Breast epithelium (tissue), 4 donors: ENCODE measurements at places on chromosomes 12 and 14. TPM values are rescaled to one million over a fixed set of nuclear protein-coding genes. Genes with fewer than 3 reads are reported as not detected.

DNA sequence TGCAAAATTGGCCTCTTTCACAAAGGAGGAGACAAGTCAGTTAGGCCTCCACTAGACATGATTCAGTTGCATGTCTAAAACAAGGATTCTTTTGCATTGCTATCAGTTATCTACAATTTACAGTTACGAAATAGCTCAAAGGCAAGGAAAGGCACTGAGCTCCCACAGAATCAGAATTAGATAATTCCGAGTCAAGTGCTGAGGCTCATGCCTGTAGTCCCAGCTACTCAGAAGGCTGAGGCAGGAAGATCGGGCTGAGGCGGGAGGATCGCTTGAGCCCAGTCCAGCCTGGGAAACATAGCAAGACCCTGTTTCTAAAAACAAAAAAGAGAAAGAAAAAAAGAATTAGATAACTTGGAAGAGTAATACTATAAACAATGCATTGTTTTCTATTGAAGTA, 12.3 kb upstream of the RTRAF start:
- no peaks in the 10 kb centered on the region for H3K36me3 ChIP-seq
- no peak for DNase-seq
- no peaks in the 10 kb centered on the region for H3K4me1 ChIP-seq
- H3K27ac ChIP-seq: no peak overlapping the region

DNA sequence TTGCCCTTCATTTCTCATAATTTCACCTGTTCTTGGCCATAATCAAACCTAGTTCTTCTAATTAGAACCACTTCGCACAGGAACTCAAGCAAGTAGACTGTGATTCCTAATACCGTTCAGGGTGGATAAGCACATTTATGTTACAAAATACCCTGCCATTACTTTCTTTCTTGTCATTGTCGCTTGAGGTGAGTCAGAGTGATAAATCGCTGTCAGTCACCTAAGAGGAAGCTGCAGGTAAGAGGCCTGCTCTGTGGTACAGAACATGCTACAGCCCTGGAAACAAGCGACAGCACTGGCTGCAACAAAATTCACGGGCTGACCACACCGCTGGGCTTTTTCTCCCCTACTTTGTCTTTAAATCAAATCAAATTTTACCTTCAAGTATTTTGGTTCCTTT, 218.2 kb downstream of the ANO6 start:
- no peak overlapping the region for H3K27ac ChIP-seq
- DNase-seq: no peak
- peaks cover 3% of the 10 kb centered on the region for H3K36me3 ChIP-seq
- H3K4me3 ChIP-seq: no peak overlapping the region

DNA sequence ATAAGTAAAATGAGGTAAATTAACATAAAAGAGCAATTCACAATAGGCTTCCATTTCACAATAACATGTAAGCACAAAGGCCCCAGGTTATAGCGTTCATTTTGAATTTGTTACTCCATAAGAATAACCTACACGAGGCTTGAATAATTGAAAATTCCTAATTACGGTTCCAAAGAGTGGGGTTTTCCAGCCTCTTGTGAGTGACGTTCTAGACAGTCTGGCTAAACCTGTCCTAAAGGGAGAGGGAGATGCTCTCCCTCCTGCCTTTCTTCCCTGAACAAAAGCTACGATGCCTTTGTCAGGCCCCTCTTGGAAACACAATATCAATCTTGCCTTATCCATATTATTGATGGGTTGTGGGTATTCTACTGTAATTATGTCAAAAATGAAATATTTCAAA, 24.3 kb upstream of the VRK1 start:
- H3K4me1 ChIP-seq: no peaks in the 10 kb centered on the region
- no peak overlapping the region for H3K27ac ChIP-seq
- DNase-seq: no peak
- H3K27me3 ChIP-seq: peaks cover 13% of the 10 kb centered on the region

GRCh38 chr12:115620816-115621215, 656.7 kb downstream of the MED13L start:
- no peaks in the 10 kb centered on the region for H3K36me3 ChIP-seq
- no peaks in the 10 kb centered on the region for H3K27me3 ChIP-seq
- H3K4me1 ChIP-seq: no peaks in the 10 kb centered on the region
- no peak overlapping the region for H3K4me3 ChIP-seq

Gene MYH6
- not detected for total RNA-seq

Gene MDGA2
- not detected for total RNA-seq
